ENCODE measurements at places on chromosomes 5 and 9. TPM values are rescaled to one million over a fixed set of nuclear protein-coding genes. Genes with fewer than 3 reads are reported as not detected.

Gene SET
- 195 TPM for total RNA-seq

Gene HINT2
- total RNA-seq = 42.8 TPM

Gene SCGB3A1
- not detected for total RNA-seq

Gene RFX3
- 15.0 TPM for total RNA-seq

Gene EIF4EBP3
- total RNA-seq = 7.4 TPM

Gene RLN2
- total RNA-seq = not detected

Gene OGN
- total RNA-seq = 63.5 TPM

- H3K27me3 ChIP-seq = no peaks in the 10 kb centered on the region
- H3K4me3 ChIP-seq = no peak overlapping the region
- no peak overlapping the region for H3K27ac ChIP-seq
Observed at GRCh38 chr5:137957948-137958347, 68.7 kb downstream of the PKD2L2 start.

GRCh38 chr5:145483212-145483611, 351.9 kb downstream of the PRELID2 start:
- H3K36me3 ChIP-seq = no peaks in the 10 kb centered on the region
- H3K4me1 ChIP-seq = no peaks in the 10 kb centered on the region

DNA sequence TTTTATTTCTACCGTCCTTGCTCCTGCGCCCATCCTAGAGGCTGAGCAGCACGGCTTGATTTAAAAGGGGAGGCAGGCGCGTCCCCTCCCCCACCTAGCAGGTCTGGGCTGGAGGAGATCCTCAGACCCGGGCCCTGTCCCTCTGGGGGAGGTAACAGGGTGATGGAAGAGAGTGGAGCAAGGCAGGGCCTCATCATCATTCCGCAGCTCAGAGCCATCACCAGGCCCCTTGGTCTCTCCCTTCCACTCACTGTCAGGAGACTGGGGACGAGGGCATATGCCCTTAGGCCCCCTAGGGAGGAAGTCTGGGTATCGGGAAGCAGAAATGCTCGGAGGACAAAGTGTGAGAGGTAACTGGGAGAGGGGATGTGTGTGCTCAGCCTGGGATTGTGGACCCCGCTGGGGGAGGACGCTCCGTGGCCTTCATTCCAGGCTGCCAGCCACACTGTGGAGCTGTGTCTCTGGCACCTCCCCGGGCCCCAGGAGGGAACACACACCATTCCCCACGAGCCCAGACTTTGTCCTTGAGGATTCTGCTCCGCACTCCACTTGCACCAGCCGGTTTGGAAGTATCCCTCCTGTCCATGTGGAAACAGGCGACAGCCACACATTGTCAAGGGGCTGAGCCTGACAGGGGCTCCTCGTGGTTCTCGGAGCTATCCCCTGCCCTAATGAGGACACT, 761 bp downstream of the REEP2 start:
- no peaks in the 10 kb centered on the region for H3K27me3 ChIP-seq
- peaks cover 7% of the 10 kb centered on the region for H3K36me3 ChIP-seq
- DNase-seq = no peak
- peaks cover 19% of the 10 kb centered on the region for H3K4me1 ChIP-seq

- H3K36me3 ChIP-seq = no peaks in the 10 kb centered on the region
- peak overlapping the region; percentile 25 for H3K4me3 ChIP-seq
- no peaks in the 10 kb centered on the region for H3K4me1 ChIP-seq
- peak; percentile 97 for DNase-seq
- H3K27me3 ChIP-seq = no peaks in the 10 kb centered on the region
- H3K27ac ChIP-seq = peak overlapping the region; percentile 95
Observed at GRCh38 chr9:130847306-130848217, 12.5 kb downstream of the ABL1 start.

- peak within 1 kb of the TSS; percentile 93 for H3K4me3 ChIP-seq
- DNase-seq = peak; percentile 92
- no peaks in the 10 kb centered on the region for H3K27me3 ChIP-seq
- H3K36me3 ChIP-seq = no peaks in the 10 kb centered on the region
- no peaks in the 10 kb centered on the region for H3K4me1 ChIP-seq
- peak within 1 kb of the TSS; percentile 94 for H3K27ac ChIP-seq
Observed at GRCh38 chr5:172833686-172834414, at the start of gene ERGIC1. Gene ERGIC1 (plus strand): TSS chr5:172834251. CDS start chr5:172834414, 163 bp downstream.

GRCh38 chr5:130836729-130837649, 328.1 kb downstream of the HINT1 start:
- no peaks in the 10 kb centered on the region for H3K36me3 ChIP-seq
- DNase-seq = no peak
- no peaks in the 10 kb centered on the region for H3K27me3 ChIP-seq
- no peak overlapping the region for H3K27ac ChIP-seq
- peak overlapping the region; percentile 19 for H3K4me3 ChIP-seq

DNA sequence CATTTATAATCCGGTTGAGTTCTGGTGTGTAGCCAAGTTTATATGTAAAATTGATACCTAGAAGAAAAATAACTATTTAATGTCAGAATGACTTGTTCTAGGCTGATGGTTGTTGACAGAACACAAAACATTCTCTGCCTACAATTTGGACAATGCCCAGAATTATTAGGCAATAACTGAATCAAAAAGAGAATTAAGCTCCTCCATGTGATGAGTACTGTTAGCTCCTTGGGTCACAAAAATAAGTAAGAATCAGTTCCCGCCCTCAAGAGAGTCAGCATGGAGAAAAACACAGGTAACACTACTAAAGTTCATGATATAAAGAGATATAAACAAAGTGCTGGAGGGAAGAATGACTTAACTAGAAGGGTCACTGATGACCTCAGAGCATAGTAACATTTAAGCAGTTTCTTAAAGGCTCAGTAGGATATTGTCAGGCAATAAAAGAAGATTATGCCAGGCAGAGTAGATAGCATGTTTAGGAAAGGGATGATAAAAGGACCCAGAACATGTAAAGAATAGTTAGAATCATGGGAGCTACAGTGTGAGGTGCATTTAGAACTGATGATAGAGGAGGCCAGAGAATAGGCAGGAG, 200.5 kb upstream of the ACTBL2 start:
- no peak overlapping the region for H3K4me3 ChIP-seq
- no peaks in the 10 kb centered on the region for H3K36me3 ChIP-seq
- no peaks in the 10 kb centered on the region for H3K27me3 ChIP-seq
- H3K27ac ChIP-seq = no peak overlapping the region
- no peak for DNase-seq

- H3K27me3 ChIP-seq = no peaks in the 10 kb centered on the region
- H3K27ac ChIP-seq = no peak overlapping the region
- H3K36me3 ChIP-seq = no peaks in the 10 kb centered on the region
- H3K4me3 ChIP-seq = no peak overlapping the region
Observed at GRCh38 chr5:54793468-54794134, 191.8 kb downstream of the ESM1 start.

DNA sequence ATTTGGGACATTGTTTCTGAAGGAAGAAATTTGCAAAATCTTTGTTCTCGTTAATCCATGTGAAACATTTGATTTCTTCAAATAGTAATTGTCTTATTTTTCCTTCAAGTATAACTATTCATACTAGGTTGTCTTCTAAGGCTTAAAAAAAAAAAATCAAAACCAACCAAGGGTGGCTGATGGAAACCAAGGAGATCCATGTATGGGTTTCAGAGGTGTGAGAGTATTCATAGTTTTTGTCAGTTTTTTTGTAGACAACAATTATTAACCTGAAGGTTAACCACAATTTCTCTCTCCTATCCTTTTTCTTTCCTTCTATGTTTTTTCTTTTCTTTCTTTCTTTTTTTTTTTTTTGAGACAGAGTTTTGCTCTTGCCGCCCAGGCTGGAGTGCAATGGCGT, 35.4 kb downstream of the KDM4C start:
- no peaks in the 10 kb centered on the region for H3K27me3 ChIP-seq
- no peak overlapping the region for H3K27ac ChIP-seq
- DNase-seq = no peak
- no peak overlapping the region for H3K4me3 ChIP-seq
- H3K36me3 ChIP-seq = peaks cover 4% of the 10 kb centered on the region
